ENCODE measurements at places on chromosomes 1 and 21.

DNA sequence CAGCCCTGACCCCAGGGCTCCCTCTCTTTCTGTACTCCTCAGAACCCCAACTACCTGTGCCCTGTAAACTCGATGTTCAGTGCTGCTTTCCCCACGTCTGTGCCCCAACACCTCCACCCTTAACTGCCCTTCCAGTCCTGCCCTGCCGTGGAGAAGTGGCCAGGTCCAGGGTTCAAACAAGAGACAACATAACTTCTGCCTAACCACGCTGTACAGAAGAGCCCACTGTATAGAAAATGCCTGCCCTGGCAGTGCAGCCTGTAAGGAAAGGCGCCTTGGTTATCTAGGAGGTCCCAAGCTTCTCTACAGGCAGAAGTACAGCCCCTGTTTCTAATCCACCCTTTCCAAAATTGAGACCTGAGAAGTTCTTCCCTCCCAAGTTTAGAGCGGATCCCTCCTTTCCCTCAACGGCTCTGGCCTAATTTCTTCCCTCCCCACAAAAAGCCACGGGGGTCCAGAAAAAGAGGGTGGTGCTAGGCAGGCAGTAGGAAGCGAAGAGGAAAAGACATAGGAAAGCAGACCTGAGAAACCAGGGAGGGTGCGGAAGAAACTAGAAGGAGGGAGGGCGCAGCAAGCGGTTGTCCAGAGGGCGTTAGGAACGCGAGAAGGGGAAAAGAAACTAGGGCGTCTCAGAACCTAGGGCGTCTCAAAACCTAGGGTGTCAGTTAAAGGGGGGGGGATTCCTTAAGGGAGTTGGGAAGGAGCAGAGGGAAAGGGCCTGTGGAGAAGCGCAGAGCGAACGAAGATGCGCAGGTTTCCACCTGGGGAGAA is 3.2 kb downstream of the DMRTA2 start:
- DNase-seq = no peak

GRCh38 chr1:56429288-56429687 is 150.1 kb downstream of the PLPP3 start:
- DNase-seq = no peak

- DNase-seq = no peak
Measured at GRCh38 chr1:182575540-182576149, 13.4 kb downstream of the RNASEL start.

DNA sequence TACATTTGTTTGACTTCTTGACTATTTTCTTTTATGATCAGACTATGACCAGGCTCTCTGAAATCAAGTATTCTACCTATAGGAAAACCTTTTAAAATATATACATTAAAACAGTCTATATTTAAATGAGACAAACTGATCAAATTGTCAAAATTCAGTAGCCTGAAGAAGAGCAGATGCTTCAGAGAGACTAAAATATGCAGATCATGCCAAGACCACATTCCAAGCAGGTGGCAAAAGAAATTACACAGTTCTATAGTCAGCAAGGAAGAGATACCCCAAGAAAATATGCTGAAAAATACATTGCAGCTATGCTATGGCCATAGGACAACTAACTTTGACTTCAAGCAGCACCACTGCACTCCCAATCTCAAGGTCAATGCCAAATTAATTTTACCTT is 3.5 kb downstream of the LPGAT1 start:
- no peak for DNase-seq

GRCh38 chr1:43484367-43484766 is 30.6 kb upstream of the HYI start:
- no peak for DNase-seq

- DNase-seq = no peak
Measured at GRCh38 chr1:197745911-197746310, 29.4 kb downstream of the DENND1B start.

- no peak for DNase-seq
Measured at GRCh38 chr1:176183618-176184017, 23.5 kb downstream of the COP1 start.

- DNase-seq = no peak
Measured at GRCh38 chr1:6223617-6224016, 12.1 kb downstream of the ICMT start.

GRCh38 chr1:177780096-177780700 is 189.7 kb downstream of the SEC16B start:
- DNase-seq = peak; percentile 42

GRCh38 chr1:93847811-93848288 is 31.2 kb downstream of the DNTTIP2 start:
- DNase-seq = peak; percentile 68

GRCh38 chr1:175826705-175827104 is 83.3 kb upstream of the TNR start:
- DNase-seq = no peak

GRCh38 chr1:50129201-50129600 is 20.5 kb downstream of the ELAVL4 start:
- DNase-seq = no peak

- DNase-seq = no peak
Measured at GRCh38 chr1:14363707-14364413, 234.6 kb upstream of the KAZN start.

DNA sequence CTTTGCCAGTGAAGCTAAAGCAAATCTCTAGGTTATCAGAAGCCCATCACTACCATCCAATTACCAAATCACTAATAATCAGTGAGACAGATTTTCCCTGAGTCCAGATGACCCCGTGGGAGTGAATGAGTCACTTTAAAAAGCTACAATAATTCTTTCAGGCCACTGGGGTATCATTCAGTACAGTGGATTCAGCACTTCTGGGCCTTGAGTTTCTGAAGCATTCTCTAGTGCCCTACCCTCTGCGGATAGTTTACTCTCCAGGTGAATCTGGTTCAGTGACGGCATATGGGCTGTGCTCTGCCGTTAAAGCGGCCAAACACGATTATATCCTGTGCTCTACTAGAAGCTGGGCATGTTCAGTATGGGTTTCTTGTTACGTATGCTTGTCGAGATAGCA is 26.1 kb downstream of the NR5A2 start:
- no peak for DNase-seq

GRCh38 chr1:119083479-119083878 is 57.0 kb downstream of the WARS2 start:
- DNase-seq = no peak

DNA sequence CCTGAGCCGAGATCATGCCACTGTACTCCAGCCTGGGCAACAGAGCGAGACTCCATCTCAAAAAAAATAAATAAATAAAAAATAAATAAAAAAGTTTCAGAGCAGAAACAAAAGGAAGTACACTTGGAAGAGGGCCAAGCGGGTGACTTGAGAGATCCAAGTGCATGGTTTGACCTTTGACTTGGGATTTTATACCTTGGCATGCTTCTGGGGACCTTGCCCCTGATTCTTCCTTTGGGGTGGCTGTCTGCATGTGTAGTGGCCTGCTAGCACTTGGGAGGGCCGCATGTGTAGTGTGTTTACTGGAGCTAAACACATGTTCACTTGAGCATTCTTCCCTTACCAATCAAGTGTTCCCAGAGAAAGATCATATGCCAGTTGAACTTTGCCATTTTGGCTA is 114.0 kb downstream of the DTL start:
- no peak for DNase-seq

DNA sequence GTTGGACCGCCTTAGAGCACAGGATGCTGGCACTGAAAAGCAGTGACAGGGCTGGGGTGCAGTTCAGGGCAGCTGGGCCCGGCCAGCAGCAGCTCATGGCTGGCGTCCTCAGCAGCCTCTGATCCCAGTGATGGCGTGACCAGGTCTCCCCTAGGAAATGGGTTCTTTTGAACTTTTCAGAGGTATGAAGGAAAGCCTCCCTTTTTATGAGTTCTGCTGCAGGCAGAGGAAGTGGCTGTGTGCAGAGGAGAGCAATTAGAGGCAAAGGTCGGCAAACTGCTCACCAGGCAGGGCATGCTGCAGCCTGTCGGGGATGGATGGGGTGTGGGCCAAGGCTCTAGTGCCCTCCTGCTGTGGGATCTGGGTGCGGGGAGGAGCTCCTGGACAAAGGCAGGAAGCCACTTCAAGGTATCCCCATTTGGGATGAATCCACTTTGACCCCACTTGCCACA is 45.6 kb upstream of the RAB4A start:
- no peak for DNase-seq

GRCh38 chr21:44487831-44488230 is 32.5 kb downstream of the LRRC3 start:
- DNase-seq = no peak

GRCh38 chr21:18549214-18549905 is 145.8 kb upstream of the TMPRSS15 start:
- DNase-seq = no peak

DNA sequence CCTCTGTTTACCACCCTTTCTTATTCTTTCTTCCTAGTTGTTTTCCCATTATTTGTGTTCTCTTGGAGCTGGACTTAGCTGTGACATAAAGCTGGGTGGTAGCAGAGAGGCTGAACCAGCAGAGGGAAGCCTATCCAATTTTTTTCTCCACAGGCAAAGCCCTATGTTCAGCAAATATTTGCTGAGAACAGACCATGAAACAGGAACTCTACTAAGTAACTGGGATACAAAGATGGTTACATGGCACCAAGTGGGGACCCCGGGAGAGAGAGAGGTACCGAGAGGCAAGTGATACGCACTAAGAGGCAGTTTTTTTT is 6.6 kb downstream of the CFAP141 start:
- no peak for DNase-seq

DNA sequence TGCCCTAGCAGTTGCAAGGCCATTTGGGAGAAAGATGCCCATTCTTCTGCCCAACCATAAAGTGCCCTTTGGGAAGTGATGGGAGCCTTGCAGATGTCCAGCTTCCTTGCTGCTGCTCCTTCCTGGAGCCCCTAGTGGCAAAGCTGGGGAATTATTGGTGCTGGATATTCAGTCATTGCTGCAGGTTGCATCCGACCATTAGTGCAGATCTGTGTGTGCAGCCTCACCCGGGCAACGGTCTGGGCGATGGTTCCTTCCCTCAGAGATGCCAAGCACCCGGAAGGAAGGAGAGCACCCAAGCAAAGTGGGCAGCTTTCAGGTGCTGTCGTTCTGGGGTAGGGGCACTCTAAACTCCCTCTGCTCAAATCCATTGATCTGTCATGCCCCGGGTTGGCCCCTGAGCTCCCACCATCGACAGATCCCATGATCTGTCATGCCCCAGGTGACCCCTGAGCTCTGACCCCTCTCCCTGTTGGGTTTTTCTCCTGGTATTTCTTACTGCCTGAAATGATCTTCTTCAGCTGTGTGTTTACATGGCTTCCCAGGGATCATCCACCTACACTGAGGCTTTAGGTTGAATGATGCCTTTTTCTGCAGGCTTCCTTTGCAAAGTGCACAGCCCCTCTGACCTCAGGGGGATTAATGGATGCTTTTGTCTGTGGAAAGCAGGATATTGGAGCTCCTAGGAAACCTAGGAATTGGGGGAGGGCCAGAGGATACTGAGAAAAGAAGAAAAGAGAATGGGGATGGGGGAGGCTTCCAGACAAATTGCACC is 467.5 kb downstream of the PTPRU start:
- DNase-seq = no peak

- no peak for DNase-seq
Measured at GRCh38 chr1:6888268-6888667, 103.0 kb downstream of the CAMTA1 start.

DNA sequence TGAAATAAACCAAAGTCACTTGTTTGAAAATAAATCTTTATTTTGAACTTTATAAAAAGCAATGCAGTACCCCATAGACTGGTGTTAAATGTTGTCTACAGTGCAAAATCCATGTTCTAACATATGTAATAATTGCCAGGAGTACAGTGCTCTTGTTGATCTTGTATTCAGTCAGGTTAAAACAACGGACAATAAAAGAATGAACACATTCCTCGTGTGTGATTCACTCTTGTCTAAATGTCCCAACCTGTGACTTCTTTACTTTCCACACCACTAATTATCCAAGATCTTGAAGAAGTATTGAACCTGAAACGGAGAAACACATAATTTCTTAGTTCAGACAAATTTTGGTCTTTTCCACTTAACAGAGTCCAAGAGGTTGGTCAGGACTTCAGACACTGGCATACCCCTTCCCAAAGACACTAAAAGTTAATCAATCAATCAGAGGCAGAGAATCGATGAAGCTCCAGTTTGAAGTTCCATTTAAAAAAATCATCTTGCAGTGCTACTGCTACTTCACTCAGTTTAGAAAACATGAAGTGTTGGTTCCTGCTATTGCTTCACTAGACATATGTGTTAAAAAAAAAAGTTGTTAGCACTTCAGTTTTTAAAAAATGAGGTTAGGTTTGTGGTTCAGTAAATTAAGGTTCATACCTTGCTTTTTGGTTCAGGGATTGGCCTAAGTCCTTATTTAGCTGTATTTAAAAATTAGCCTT is 26.2 kb downstream of the ATP1B1 start:
- DNase-seq = no peak

- DNase-seq = no peak
Measured at GRCh38 chr1:31936981-31937299, 1.2 kb downstream of the PTP4A2 start.

DNA sequence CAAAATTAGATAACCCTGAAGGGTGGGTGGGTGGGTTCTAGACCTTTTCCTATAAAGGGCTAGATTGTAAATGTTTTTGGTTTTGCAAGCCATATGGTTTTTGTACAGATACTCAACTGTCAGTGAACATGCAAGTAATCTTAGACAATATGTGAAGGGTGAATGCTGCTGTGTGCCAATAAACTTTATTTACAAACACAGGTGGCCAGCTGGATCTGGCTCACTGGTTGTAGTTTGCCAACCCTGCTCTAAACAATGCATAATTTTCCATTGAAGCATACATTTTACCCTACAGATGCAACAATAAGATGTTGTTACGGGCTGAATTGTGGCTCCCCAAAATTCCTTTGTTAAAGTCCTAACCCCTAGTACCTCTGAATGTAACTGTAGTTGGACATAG is 18.6 kb upstream of the TARBP1 start:
- no peak for DNase-seq

DNA sequence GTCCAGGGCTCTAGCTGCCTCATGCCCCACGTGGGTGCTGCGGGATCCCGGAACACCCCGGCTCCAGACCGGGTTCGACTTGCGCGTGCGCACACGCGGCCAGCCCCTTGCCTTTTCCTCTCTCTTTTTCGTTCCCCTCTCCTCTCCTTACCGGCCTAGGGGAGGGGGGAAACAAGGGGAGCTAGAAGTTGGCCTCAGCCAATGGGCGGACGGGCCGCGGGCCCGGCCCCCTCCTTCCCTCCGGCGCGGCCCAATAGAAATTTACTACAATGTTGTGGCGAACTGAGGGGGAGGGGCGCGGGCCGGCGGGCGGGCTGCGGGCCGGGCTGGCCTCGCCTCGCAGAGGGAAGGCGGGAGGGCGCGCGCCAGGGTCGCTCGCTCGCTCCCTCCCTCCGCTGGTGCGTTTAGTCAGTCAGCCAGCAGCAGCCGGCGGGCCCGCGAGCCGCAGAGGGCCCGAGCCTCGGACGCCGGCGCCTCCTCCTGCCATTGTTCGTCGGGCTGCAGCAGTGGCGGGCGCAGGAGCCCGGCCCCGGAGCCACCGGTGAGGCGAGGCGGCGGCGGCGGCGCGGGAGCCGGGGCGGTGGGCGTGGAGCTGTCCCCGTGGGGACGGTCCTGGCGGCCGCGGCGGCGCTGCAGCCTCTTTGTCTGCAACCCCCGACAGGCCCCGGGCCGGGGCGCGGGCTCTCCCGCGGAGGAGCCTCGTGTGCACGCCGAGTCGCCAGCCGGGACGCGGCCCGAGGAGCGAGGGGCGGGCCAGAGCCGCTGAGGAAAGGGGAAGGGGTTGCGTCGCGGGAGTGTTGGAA is at the start of gene EPB41:
TSS of gene EPB41 (plus strand) at position 342 of the 803 bp plus-strand sequence. CDS start 72,869 bp downstream, outside the sequence.
- DNase-seq = peak; percentile 85

Measured in putamen (tissue), 1 donor.